ENCODE measurements at places on chromosomes 1 and 21.

DNA sequence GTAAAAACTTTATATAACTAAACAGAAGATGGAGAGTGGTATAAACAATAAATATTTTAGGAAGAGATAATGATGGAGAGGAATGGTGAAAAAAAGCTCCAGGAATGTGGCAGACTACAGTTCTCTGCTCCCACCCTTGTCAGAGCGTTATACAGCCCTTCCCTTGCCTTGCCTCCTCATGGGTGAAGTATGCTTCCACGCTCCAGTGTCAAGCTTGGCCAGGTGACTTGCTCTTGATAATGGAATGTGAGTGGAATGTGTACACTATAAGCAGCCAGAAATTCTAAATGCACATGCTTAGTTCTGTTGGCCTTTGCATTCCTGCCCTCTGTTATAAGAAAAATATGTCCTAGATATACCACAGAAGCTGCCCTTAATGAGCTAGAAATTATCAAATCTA is 24.7 kb upstream of the POGK start:
- DNase-seq, result no peak

DNA sequence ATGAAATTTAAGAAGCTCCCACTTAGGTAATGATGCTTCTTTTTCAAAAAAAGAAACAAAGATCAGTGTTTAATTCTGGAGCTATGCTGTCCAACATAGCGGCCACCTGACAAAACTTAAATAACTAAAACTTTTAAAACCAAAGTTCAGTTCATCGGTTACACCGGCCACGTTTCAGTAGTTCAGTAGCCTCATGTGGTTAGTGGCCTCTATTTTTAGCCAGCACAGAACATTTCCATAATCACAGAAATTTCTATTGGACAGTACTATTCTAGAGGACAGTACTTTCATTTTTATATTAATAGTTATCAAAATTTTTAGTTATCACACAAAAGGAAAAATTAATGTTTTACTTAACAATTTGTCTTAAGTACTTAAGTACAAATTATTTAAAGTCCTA is 141.0 kb downstream of the USP25 start:
- no peak for DNase-seq

GRCh38 chr1:25477448-25478034 is 46.8 kb downstream of the MACO1 start:
- no peak for DNase-seq

- no peak for DNase-seq
Observed at GRCh38 chr1:913491-914130, 10.1 kb upstream of the SAMD11 start.

- no peak for DNase-seq
Observed at GRCh38 chr21:32348604-32349332, 44.0 kb downstream of the URB1 start.

DNA sequence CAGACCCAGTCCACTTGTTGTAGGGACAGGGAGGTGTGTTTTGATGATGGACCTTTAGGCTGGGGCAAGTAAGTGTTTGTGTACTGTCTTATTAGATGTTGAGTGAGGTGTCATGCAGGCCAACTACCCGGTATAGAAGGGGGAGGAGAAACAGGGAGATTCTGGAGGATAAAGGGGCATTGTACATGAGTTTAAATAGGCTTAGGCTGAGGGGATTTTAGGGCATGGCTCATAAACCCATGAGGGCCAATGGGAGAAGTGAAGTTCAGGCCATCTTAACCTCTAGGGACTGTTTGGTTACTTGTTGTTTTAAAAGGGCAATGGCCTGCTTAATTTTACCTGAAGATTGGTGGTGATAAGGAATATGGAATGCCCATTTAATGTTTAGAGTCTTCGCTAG is 38.2 kb upstream of the PLA2G5 start:
- no peak for DNase-seq

Data from 8988T (cell line).